Activated CD4-positive, alpha-beta T cell treated with anti-CD3 and anti-CD28 coated beads for 36 hours (primary cell): ENCODE measurements at places on chromosomes 7 and 10.
A peak's percentile ranks its signal among the peaks of the same experiment; 100 is the strongest.

- DNase-seq, result no peak
- peaks cover 19% of the 10 kb centered on the region for H3K36me3 ChIP-seq
- no peak overlapping the region for H3K27ac ChIP-seq
Measured at GRCh38 chr10:60086421-60086820, 180.1 kb upstream of the CCDC6 start.

DNA sequence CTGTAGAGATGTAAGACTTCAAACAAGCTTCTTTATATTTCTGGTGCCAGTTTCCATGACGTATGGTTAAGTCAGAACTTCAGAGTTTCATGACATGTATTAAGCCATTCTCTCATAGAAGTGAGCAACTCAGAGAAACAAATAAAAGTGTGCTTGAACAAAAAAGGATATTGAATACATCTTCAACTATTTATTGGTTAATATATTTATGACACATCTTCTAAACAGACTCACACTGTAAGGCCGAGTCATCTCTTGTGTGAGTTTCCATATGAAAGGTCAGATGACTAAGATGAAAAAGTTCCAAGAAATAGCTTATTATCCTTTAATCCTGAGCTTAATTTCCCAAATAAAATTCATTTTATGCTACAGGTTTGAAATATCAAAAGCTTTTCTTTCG, 105.5 kb upstream of the CSTF2T start:
- H3K27me3 ChIP-seq, result peaks cover 11% of the 10 kb centered on the region
- no peak overlapping the region for H3K27ac ChIP-seq
- peaks cover 3% of the 10 kb centered on the region for H3K4me1 ChIP-seq
- no peaks in the 10 kb centered on the region for H3K36me3 ChIP-seq
- H3K4me3 ChIP-seq, result no peak overlapping the region
- DNase-seq, result no peak

DNA sequence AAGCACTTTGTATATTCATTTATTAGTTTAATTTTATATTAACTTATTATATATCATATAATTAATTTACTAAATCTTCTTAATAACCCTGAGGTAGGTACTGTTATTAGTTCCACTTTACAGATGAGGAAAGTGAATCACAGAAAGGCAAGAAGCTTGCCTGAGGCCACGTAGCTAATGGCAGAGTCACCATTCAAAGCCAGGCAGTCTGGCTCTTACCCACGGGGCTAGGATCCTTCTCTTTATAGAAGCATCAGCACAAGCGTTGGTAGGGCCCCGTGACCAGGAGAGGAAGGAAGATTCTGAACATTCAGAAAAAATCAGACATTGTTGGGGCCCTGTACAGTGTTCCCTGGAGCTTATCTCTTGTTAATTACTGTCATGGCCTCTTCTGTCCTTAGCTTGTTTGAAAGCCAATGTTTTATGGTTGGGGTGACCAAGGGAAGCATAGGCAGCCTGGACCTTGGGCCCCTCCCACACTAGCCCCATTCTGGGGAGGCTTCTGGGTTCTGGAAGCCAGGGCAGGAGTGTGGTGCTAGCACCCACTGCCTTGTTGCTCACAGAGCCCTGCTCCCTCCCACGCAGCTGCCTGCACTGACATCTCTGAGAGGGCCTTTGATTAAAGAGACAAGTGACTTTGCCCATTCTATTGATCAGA, 31.1 kb upstream of the SLF2 start:
- H3K4me1 ChIP-seq, result peaks cover 4% of the 10 kb centered on the region
- H3K27me3 ChIP-seq, result peaks cover 3% of the 10 kb centered on the region
- H3K36me3 ChIP-seq, result no peaks in the 10 kb centered on the region

- H3K27ac ChIP-seq, result no peak overlapping the region
- H3K4me1 ChIP-seq, result peaks cover 3% of the 10 kb centered on the region
- no peak overlapping the region for H3K4me3 ChIP-seq
- H3K27me3 ChIP-seq, result no peaks in the 10 kb centered on the region
Measured at GRCh38 chr10:53115660-53116059, 343.1 kb upstream of the MBL2 start.

DNA sequence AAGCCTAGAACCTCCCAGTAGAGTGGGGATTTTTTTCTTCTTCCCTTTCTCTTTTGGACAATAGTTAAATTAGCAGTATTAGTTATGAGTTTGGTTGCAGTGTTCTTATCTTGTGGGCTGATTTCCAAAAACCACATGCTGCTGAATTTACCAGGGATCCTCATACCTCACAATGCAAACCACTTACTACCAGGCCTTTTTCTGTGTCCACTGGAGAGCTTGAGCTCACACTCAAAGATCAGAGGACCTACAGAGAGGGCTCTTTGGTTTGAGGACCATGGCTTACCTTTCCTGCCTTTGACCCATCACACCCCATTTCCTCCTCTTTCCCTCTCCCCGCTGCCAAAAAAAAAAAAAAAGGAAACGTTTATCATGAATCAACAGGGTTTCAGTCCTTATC, 5.4 kb downstream of the OPN1SW start:
- no peak for DNase-seq
- peaks cover 60% of the 10 kb centered on the region for H3K36me3 ChIP-seq
- H3K27me3 ChIP-seq, result no peaks in the 10 kb centered on the region
- no peak overlapping the region for H3K4me3 ChIP-seq
- H3K27ac ChIP-seq, result no peak overlapping the region
- no peaks in the 10 kb centered on the region for H3K4me1 ChIP-seq

GRCh38 chr7:155984609-155985405, 172.5 kb upstream of the SHH start:
- no peaks in the 10 kb centered on the region for H3K36me3 ChIP-seq
- DNase-seq, result no peak
- H3K4me1 ChIP-seq, result peaks cover 11% of the 10 kb centered on the region
- H3K27me3 ChIP-seq, result peaks cover 2% of the 10 kb centered on the region

DNA sequence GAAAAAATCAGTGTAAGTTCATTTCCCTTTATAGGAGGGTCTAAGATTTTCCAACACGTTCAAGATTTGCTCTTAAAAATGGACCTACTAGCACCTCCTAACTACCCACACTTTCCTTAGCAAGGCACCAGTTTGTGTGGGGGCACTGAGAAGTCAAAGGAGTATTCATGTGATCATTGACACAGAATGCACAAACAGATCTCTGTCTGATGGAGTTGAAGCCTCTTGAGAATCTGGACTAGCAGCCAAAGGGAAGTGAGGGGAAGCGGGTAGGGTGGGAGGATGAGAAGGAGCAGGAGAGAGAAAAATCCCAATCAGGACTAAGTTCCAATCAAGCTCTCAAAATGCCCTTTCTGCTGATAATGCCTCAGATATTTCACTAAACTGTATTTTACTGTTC, 4.1 kb downstream of the MMS19 start:
- no peak for DNase-seq
- H3K4me1 ChIP-seq, result peaks cover 52% of the 10 kb centered on the region
- peaks cover 24% of the 10 kb centered on the region for H3K36me3 ChIP-seq
- H3K27ac ChIP-seq, result peak overlapping the region; percentile 60
- no peak overlapping the region for H3K4me3 ChIP-seq

GRCh38 chr10:14556285-14556956, 218.3 kb downstream of the FAM107B start:
- H3K36me3 ChIP-seq, result peaks cover 52% of the 10 kb centered on the region
- peak overlapping the region; percentile 17 for H3K4me3 ChIP-seq
- peak overlapping the region; percentile 86 for H3K27ac ChIP-seq
- no peaks in the 10 kb centered on the region for H3K27me3 ChIP-seq
- H3K4me1 ChIP-seq, result peaks cover 93% of the 10 kb centered on the region

DNA sequence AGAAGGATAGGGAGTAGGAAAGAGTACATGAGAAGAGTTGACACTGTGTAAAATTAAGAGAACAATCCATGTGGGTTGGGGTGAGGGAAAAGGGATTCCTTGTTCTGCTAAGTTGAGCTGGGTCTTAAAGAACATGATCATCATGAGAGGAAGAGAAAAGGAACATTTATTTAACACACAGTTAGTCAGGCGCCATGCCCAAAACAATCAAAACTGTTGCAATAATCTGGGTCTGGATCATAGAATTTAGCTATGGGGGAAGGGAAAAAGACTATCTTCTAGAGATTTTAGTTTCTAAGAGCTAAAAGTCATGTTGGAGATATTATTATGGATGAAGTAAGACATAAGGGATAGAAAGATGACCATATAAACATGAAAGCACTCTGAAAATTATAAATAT, 178.9 kb downstream of the SEM1 start:
- H3K27ac ChIP-seq, result no peak overlapping the region
- peaks cover 16% of the 10 kb centered on the region for H3K27me3 ChIP-seq
- no peaks in the 10 kb centered on the region for H3K36me3 ChIP-seq
- H3K4me1 ChIP-seq, result no peaks in the 10 kb centered on the region
- H3K4me3 ChIP-seq, result no peak overlapping the region

- no peak overlapping the region for H3K4me3 ChIP-seq
- H3K27ac ChIP-seq, result no peak overlapping the region
- peaks cover 2% of the 10 kb centered on the region for H3K27me3 ChIP-seq
- peaks cover 3% of the 10 kb centered on the region for H3K4me1 ChIP-seq
- DNase-seq, result no peak
Measured at GRCh38 chr7:10646194-10646593, 327.5 kb upstream of the PHF14 start.

DNA sequence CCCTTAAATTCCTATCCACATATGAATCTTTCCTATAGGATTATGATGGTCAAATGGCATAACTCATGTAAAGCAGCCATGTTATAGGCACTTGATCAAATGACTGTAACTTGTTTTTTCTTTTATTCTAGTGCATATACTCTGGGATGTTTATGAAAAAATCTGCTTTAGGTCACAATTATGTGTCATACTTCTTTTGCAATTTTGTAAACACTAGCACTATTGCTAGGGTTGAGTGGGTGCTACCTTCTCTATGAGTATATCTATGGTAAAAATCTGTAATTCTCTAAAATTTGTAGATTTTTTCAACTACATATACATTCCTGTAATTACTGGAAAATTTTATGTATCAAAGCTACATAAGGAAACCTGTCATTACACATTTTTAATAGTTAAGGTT, 50.0 kb downstream of the HGF start:
- H3K4me1 ChIP-seq, result no peaks in the 10 kb centered on the region
- no peaks in the 10 kb centered on the region for H3K27me3 ChIP-seq
- DNase-seq, result no peak
- H3K4me3 ChIP-seq, result no peak overlapping the region
- no peak overlapping the region for H3K27ac ChIP-seq

DNA sequence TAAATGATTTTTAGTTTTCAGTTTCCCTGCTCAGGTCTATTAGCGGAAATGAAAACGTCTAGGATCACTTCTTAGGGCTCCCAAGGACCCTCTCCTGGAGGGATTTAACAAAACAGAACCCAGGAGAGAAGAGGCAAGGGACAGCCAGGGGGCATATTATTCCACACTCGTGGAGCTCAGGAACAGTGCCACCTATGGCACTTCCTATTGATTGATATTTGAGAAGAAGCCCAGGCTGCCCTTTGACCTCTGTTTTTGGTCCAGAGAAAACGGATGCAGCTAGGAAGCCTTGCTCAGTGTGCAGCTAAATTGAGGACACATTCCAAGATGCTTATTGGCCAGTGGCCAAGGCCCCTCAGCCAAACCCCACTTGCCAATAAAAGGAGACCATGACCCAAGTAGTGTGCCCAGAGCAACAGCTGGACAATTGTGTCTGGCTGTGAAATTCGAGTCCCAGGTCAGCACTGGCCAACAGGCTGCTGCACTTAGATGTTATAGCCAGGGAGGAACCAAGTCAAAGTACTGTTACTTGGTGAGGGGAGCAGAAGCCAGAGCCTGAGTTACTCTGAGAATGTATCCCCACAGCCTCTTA, 24.0 kb upstream of the GPNMB start:
- H3K27ac ChIP-seq, result no peak overlapping the region
- H3K4me1 ChIP-seq, result no peaks in the 10 kb centered on the region
- no peak for DNase-seq
- no peaks in the 10 kb centered on the region for H3K36me3 ChIP-seq

- H3K4me3 ChIP-seq, result no peak overlapping the region
- no peaks in the 10 kb centered on the region for H3K27me3 ChIP-seq
- DNase-seq, result no peak
- H3K27ac ChIP-seq, result no peak overlapping the region
Measured at GRCh38 chr7:32259931-32260596, 189.9 kb upstream of the PDE1C start.

DNA sequence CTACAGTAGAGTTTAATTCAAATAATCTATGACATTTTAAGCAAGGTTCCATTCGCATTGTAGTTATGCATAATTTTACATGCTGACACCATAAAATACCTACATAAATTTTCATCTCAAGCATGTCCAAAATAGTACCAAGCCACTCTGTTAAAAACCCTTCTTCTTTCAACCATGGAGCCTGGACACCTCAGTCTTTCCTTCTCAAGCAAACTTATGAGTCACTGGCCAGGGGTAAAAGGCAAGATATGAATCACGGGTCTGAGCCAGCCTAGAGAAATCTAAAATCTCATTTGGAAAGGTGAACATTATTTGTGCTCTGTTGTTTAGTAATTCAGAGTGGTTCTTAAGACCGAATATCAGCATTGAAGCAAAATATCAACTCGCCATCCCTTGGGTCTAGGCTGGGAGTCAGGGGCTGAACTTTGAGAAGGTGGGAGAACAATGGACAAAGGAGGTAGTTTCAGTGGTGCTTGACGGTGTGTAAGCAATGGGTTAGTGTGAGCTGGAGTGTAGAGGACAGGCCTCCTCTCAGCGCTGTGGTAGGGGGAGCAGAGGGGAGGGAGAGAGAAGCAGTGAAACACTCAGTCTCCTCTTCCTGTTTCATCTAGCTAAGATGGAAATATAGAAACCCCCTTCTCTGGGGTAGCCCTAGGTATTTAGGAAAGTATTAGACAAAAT, 19.1 kb upstream of the GPAM start:
- H3K4me1 ChIP-seq, result peaks cover 9% of the 10 kb centered on the region
- H3K36me3 ChIP-seq, result no peaks in the 10 kb centered on the region
- no peak overlapping the region for H3K27ac ChIP-seq
- no peak overlapping the region for H3K4me3 ChIP-seq
- H3K27me3 ChIP-seq, result peaks cover 16% of the 10 kb centered on the region
- DNase-seq, result no peak

DNA sequence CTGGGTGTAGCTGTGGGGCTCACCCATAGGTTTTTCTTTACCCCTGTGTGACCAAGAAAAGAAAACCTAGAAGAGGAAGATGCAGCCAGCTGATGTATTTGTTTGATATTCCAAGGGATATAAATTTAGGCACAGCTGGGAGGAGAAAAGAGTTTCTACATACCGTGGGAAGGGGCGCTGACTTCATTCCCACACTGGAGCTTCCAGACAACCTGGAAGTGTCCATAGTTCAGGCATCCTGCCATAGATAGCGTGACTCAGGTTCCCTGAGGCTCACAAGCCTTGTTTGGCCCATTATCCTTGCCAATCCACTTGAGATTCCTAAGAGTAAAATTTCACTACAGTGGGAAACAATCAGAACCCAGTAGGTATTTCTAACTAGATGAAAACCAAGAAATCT, 371.7 kb upstream of the NRP1 start:
- no peaks in the 10 kb centered on the region for H3K36me3 ChIP-seq
- H3K4me3 ChIP-seq, result no peak overlapping the region
- H3K27ac ChIP-seq, result no peak overlapping the region
- no peak for DNase-seq
